DMS79 treated with DMSO at 0.1 percent for 48 hours (cell line): ENCODE measurements at places on chromosomes 12 and 14.
A peak's percentile ranks its signal among the peaks of the same experiment; 100 is the strongest.

DNA sequence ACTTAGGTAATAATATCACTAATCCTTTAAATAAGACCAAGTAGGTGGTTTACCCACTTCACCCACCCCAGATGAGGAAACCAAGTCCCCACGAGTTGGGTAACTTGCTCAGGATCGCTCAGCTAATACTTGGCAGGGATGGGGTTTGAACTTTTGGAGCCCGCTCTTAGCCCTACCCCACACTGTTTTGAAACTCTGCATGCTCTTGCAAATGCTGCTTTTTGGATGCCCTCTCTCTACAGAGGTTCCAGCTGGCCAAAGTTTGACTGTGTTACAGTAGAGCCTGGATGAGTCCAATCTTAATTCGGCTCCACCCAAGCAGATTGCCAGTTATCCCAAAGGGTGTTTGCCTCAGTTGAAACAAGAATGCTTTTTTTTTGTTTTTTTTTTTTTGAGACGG is 6.8 kb downstream of the PLEKHG3 start:
- no peak for DNase-seq

DNA sequence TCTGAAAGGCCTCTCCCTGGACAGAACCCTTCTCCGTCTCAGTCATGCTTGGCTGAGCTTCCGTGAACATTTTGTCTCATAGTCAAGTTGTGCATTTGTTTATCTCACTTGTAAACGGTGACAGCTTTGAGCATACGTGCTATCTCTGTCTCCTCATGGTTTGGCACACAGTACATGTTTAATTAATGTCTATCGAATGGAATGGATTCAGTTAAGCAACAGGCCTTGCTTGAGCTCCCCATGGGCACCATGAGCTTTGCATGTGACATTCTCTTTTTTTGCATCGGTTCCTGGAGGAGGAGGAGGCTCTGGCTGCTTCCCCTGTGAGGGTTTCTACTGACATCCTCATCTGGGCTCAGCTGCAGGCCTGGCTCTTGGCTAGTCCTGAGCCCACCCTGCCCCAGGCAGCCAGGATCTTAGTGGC is 80.0 kb downstream of the PRIMA1 start:
- DNase-seq, result peak; percentile 71

GRCh38 chr12:101021911-101022388 is 188.1 kb downstream of the SLC5A8 start:
- DNase-seq, result no peak

DNA sequence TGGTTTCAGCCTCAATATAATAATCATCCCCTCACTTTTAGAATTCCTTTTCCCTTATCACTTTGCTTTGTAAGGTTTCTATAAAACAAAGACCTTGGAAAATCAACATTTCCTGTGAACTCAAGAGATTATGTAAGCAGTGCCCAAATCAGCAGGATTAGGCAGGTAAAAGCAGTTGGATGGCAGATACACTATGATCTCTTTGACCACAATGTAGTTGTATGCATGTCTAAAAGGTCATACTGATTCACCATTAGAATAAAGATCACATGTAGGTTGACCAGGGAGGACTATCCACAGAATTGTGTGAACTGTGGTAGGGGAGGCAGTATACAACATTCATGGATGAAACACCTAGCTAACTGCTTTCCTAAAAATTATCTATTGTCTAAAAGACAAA is 57.5 kb downstream of the DENND5B start:
- DNase-seq, result no peak

DNA sequence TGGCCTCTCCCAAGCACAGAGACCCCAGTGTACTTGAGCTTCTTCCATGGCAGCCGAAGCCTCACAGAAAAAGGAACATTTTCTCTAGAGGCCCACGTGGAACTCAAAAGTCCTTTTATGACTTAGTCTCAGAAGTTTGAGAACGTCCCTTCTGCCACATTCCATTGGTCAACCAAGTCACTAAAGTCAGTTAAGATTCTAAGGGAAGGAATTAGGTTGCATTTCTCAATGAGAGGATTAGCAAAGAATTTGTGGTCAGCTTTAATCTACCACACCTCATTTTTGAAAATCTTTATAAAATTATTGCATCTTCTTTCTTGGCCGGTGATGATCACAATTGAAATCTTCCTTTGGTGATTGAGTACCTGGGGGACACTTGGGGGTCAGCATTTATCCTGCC is 279.9 kb upstream of the TBX3 start:
- no peak for DNase-seq

- DNase-seq, result peak; percentile 19
These were observed 26.3 kb downstream of the ITGA7 start for GRCh38 chr12:55681142-55682077.

DNA sequence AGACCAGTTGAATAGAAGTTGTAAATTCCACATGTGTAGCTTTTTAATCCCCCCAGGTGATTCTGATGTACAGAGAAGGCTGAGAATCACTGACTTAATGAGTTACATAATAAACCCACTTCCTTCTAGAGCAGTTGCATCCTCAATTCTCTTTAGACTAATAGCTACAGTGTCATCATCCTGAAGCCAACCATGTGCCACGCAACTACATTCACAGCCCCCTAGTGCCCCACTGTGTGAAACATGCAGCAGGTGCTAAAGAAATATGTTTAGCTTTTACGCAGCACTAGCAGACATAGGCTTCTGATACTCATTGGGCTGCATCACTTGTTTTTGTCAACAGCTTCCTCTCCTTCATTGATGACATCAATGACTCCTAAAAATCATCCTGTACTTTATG is 1168.3 kb downstream of the BCL11B start:
- no peak for DNase-seq

- no peak for DNase-seq
These were observed 15.6 kb downstream of the TMCC3 start for GRCh38 chr12:94634717-94635116.

- DNase-seq, result no peak
These were observed 524.5 kb downstream of the GALC start for GRCh38 chr14:87468531-87468930.

DNA sequence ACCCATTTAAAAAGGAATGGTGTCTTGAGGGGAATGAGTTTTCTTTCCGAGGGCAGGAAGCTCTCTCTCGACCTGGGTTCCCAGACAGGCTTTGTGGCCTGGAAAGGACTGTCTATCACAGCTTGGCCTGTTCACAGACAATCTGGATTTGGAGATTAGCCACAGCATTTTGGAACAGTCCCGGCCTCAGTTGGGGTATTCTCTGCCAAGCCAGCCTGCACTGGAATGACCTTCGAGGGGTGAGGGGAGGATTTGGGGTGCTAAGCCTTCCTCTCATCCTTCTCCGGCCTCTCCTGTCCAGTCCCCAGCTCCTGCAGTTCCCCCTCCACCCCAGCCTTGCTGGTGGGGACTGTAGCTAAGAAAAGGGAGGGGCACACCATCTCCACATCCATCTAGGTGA is 13.0 kb downstream of the TBX5 start:
- no peak for DNase-seq

DNA sequence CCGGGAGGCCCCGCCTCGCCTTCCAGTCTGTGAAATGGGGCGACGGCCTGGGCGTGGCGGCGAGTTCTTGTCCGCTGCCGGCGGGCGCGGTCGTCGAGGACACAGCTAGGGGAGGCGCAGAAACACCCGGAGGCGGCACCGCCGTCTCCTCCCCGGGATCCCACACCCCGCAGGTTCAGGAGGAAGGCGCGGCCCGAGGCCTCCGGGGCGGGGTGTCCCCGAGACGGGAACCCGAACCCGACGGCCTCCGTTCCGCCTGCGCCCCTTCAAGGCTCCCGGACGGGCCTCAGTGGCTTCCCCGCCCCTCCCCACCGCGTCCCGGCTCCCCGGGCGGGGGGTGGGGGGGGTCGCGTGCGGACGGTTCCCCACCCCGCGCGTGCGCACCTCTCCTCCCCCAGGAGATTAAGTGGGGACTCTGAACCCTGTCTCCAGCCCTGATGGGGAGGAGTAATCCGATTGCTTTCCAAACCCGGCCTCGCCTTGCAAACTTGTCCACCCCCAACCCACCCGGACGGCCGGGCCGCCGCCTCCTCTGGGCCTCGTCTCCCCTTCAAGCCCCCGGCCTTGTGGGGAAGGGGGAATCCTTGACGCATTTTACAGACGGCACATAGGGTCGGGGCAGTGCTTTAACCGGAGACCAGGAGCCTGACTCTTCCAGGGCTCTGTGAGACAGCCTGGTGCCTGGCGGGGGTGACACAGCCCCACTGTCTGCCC is 35.3 kb upstream of the ANKRD9 start:
- DNase-seq, result no peak

- no peak for DNase-seq
These were observed 117.7 kb downstream of the RFLNA start for GRCh38 chr12:124412646-124413015.

- no peak for DNase-seq
These were observed 137.8 kb downstream of the GPHN start for GRCh38 chr14:66645716-66646115.

GRCh38 chr12:124046456-124046740 is 73.4 kb downstream of the ZNF664 start:
- no peak for DNase-seq

- no peak for DNase-seq
These were observed 58.3 kb upstream of the ISM2 start for GRCh38 chr14:77556946-77557345.

DNA sequence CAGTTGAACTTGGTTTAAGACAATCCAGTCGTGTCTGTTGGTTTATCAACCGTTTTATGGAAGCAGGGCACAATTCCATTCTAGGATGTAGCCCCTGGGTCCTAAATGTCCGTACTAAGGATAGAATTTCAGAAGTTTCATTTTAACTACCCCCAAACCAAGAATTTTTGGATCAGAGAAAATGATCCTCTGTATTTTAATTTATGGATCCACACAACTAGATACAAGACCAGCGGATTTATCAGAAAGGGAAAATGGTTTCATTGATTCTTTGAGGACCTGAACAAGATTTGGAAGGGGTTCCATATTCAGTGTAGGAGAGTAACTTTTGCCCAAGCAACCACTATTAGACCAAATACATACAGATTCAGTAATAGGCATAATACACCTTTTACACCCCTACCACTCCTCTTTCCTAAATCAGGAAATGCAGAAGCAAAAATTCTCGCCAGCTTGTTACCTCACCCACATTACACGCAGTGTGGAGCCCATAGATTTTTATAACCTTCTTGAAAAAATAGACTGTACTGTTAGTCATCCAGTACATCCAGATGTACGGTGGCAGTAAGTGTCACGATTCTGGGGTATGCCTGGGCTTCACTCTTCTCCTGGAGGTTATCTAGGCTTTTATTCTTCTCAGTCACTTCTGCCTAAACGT is 1.4 kb upstream of the FBXL14 start:
- no peak for DNase-seq

DNA sequence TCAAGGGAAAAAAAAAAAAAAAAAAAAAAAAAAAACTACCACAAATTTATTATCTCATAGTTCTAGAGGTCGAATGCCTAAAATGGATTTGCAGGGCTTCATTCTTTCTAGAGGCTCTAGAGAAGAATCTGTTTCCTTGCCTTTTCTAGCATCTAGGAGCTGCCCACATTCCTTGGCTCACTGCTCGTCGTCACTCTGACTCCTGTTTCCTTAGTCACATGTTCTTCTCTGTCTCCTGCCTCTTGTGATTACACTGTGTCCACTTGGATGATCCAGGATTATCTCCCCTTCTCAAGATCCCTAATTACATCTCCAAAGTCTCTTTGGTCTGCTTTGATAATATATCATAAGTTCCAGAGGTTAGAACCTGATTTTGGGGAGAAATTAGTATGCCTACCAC is 88.7 kb downstream of the HECTD1 start:
- no peak for DNase-seq

DNA sequence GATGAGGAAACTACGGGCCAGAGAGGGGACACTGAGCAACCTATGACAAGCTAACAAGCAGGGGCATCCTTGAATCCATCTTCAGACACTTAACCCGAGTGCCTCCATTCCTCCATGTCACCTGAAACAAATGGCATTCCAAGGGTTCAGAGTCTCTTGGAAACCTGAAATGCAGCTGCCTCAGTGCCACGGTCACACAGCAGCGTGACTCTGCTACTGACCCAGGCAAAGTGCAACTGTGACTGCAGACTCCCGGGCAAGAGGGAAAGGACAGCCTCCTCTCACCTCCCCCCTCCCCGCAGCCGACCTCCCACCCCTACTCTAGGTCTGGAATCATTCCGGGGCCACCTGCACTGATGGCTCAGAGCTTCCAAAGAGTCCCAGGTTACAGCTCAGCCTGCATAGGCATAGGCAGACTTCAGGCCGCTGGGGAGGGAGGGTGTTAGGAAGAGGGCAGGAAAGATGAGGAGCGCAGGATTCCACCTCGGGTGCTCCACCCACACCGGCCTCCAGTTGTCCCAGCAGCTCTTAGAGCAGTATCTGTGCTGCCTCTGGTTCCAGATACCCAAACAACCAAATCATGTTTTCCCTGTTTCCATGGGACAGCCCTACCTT is 53.2 kb downstream of the KCNK10 start:
- no peak for DNase-seq

- no peak for DNase-seq
These were observed 21.1 kb downstream of the FKBP3 start for GRCh38 chr14:45112896-45113781.

- no peak for DNase-seq
These were observed 127.4 kb upstream of the ATF1 start for GRCh38 chr12:50636505-50636904.

GRCh38 chr12:44774815-44775411 is 101.2 kb downstream of the NELL2 start:
- no peak for DNase-seq

GRCh38 chr12:49482095-49483051 is 56.5 kb upstream of the KCNH3 start:
- peak; percentile 18 for DNase-seq

DNA sequence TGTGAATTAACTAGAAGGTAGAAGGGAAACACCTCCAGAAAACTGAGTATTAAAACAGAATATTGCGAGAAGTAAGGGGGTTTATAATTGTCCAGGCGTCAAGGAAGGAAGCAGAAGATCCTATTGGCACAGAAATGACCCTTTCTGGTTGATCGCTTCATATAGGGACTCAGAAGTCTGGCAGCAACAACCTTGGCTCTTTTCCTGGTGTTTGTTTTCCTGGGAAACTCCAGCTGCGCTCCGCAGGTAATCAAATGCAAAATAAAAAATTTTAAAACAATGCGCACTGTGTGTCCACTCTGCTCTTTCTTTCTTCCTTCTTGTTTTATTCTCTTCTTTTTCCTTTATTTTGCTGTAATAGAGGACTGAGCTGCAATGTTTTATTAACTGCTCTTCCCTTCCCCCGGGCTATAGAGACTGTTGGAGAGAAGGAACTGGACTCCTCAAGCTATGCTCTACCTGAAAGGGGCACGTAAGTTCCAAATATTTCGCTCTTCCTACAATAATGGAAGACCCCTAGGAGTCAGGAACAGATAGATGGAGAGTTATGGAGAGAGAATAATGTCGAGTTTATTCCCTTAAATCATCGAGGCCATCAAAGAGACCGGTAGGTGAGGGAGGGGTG is 737 bp downstream of the SPX start:
- DNase-seq, result peak; percentile 17
